Fibroblast of upper back skin (primary cell): ENCODE measurements at places on chromosomes 1 and 21.
A peak's percentile ranks its signal among the peaks of the same experiment; 100 is the strongest.

GRCh38 chr1:94122201-94122970 is 1.4 kb upstream of the ABCA4 start:
- no peak for DNase-seq

GRCh38 chr1:85568660-85569059 is 11.9 kb upstream of the CCN1 start:
- DNase-seq: no peak

DNA sequence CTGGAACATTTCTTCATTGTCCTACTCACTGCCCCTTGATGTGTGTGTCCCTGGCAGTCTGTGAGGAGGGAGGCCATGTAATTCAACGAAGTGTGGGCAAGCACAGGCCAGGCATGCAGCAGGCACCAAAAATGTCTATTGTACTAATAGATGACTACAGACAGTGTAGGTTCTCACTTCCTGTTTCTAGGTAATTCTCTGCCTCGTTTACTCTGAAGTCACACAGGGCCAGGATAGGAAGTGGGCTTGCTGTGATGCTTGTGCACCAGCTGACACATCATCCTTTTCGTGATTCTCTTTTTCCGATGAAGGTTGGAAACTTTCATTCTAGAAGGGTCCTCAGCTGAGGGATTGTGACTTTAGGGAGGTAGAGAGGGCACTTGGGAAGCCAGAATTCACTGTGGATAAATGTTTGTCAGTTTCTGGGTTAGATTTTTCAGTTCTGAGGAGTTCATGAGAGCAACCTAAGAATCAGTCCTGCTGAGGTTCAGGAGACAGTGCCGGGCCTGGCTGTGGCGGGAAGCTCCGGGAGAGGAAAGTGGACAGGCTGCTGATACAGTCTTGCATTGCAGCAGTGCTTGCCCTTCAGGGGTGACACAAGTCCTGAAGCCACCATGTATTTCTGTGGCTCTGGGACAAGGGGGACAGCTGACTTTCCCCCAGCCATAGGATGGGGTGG is 4.3 kb upstream of the CSF1 start:
- no peak for DNase-seq

DNA sequence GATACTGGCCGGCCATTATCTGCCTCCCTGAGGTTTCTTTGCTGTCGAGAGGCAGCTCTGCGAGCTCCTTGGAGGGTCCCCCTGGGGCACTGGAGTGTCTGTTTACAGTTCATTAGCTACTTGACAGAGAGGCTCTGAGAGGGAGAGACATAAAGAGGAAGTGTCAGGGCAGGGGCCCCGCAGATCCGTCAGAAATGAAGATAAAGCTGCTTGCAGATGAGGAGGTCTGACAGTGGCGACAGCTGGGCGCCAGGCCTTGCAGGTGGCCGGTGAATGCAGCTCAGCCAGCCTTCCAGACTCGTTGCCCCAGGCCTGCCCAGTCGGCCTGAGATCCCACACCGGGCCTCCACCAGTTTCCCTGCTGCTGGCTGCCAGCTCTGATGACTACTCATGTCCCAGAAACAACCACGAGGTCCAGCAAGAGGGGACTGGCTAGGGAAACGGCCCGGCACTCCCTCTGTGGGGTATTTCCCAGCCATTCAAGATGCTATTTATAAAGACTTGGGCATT is 84.7 kb downstream of the DISP3 start:
- no peak for DNase-seq

DNA sequence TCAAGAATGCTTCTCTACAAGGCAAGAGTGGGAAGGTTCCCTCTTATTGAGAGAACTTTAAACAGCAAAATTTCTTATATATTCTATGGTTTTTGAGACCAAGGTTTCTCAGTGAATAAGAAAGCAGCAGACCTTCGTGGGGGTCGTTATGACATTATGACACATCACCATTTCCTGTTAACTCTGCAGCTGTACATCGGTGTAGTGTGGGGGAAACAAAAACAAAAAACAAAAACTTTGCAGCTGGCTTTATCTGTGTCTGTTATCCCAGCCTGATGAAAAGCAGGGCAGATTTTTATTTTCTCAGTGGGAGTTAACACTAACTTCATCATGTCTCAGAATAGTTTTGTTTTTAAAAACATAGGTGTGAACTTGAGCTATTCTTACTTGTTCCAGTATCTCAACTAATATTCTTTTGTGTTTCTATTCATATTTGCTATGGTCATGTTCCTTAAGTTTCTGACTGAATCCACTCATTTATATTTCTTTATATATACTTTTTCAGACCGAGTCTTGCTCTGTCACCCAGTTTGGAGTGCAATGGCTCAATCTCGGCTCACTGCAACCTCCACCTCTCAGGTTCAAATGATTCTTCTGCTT is 2.1 kb downstream of the SDE2 start:
- DNase-seq: peak; percentile 27

DNA sequence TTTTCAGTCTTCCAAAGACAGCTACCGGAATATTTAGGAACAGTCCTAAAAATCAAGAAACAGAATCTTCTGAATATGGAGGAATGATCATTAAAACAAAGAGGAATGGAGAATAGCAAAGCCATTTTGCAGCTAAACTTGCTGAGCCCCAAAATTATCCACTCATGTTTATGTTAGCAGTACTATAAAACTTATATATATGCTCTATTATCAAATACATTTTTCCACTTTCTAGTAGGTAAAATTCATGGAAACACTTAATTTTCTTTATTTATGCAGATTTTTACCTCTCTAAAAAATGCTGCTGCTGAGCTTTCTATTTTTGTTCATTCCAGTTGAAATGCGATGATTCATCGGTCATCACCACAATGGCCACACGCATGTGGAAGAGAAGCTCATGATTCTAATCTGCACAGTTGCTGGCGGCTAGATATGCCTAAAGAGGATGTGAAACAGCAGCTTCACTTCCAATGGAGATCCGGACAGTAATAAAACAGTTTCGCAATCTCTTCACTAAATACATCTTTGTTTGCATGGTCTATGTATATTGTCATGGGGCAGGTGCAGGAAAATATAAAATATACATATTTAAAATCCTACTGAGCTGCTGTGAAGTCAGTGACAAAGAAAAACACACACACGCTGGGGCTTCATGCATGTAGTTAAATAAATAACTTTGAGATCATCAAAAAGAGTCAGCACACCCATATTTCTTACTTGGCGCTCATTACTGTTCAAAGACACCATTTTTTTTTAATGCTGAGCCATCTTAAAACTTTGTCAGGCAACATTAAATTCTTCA is 292.2 kb downstream of the SMYD3 start:
- DNase-seq: peak; percentile 92

DNA sequence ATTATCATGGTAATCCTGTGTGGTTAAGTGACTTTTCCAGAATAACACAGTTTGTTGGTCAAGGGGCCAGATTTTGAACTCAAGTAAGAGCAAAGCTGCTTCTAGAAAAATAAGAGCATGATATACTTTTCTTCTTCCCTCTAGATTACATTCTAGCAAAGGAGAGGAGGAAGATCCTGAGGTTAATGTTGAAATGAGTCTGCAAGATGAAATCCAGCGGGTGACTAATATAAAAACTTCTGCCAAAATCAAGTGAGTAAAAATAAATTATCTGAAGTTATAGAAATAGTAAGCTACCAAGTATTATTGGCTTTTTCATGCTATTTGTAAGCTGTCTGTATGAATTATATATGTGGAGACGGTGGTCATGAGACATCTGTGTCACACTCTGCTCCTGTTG is 12.8 kb downstream of the WDR3 start:
- DNase-seq: peak; percentile 26

- no peak for DNase-seq
Observed at GRCh38 chr1:213656503-213656902, 331.3 kb upstream of the PROX1 start.
